ENCODE measurements at places on chromosomes 5 and 9.

DNA sequence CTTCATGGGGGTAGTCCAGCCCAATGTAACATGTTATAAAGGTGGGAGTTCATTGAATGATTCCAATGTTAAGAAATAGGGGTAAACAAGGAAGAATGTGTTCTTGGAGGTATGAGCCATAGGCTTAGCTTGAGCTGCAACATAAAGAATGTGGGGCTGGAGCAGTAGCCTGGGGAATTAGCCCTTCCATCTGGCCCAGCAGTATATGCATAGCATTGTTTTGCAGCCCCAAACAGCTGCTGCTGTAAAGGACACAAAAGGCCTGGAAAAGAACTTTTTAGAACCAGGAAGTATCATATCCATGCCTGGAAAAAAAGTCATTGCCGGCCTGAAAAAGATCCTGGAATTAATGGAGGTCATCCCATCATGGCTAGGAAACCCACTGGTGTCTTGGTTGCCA lies 55.8 kb upstream of the SMARCA2 start:
- no peak for DNase-seq

DNA sequence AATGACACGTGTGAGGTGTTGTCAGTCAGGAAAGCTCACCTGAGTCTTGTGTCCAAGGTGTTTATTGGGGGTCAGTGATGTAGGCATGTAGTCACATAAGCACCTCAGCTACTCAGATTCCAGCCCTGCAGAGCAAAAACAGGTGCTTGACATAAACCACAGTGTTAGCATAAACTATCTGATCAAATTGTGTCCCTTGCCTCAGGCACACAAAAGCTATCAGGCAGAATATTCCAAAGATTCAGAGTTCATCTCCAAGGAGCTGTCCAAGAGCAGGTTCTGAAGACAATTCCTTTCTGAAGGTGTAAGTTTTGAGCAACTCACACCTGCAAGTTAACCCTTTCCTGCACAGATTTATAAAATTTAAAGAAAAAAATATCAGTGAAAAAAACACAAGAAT lies 102.2 kb upstream of the ITGA1 start:
- no peak for DNase-seq

DNA sequence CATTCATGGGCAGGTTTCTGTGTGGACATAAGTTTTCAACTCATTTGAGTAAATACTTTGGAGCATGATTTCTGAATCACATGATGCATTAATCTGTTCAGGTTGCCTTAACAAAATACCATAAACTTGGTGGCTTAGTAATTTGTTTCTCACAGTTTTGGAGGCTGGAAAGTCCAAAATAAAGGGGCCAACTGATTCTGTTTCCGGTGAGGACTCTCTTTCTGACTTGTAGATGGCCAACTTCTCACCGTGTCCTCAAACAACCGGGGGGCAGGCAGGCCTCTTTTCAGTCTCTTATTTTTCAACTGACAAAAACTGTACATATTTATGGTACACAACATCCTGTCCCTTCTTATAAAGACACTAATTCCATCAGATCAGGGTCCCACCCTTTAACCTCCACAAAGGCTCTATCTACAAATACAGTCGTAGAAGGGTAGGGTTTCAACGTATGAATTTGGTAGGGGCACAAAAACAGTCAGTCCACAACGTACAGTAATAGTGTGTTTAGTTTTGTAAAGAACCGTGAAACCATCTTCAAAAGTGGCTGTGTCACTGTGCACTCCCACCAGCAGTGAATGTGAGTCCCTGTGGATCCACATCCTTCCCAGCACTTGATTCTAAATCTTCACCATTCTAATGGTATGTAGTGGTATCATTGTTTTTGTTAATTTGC lies 37.2 kb downstream of the MLLT3 start:
- no peak for DNase-seq

GRCh38 chr5:54895816-54896341 lies 89.5 kb downstream of the ESM1 start:
- DNase-seq = no peak

DNA sequence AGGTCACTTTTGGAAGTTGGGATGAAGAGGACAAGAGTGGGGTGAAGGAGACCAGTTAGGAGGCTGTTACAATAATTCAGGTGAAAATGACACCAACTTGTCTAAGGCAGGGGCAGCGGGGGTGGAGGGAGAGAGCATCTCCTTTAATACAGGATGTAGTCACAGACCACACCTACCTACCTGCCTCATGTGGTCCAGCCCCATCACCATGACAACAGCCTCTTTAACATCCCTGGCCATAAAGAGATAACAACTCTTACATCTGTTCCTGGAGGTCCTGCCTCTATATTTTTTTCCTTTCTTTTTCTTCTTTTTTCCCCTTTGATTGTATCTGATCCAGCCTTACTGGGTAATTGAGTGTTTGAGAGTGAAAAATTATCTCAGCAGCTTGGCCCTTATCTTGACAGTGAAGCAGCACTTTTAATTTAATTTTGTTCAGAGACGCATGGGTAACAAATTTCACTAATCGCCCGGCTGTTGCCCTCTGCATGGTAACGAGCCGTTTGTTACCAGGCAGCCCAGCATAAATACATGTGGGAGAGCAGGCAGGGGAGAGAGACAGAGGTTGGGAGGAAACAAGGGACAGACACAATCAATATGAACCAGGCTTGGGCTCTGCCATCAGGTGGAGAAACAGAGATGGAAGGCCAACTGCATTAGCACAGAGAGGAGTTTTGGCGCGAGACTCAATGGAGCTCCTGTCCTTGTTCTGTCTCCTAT lies 338.1 kb downstream of the ASTN2 start:
- no peak for DNase-seq

DNA sequence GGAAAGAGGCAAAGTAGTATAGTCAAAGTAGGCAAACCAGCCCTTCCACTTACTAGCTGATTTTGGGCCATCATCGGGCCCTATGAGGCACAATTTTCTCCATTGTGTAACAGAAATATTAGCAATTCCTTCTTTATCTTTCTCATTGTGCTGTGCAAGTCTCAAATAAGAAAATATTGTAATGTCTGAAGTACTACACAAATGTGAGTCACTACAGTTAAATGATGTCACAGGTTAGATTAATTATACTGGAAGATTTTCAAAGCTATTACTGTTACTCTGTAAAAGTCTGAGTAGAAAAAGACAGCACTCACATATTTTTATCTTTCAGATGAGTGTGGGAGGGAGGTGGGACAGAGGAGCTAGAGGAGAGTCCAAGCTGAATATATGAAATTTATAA lies 12.4 kb upstream of the TMC1 start:
- no peak for DNase-seq

- no peak for DNase-seq
Observed at GRCh38 chr5:130102960-130103359, 198.7 kb downstream of the CHSY3 start.

DNA sequence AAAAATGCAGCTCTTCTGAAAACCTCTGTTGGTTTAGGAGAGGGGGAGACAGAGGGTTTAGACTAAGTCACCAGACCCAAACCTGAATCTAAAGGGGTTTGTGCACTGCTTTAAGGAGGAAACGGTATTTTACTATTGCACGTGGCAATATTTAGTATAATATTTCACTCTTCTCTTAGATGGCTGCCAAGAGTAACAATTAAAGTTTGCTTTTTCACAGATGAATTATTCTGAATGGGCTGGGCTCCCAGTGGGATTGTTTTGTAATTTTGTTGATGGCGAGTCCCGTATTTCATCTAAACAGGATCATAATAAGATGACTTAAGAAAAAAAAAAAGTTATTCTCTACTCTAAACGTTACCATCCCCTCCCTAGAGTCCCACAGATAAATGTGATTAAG lies 245.4 kb downstream of the PCSK5 start:
- DNase-seq = no peak

- DNase-seq = no peak
Observed at GRCh38 chr5:141050622-141051520, at the start of gene PCDHB1. TSS of gene PCDHB1 (plus strand) at chr5:141051374. CDS start at chr5:141051471, 97 bp downstream.

GRCh38 chr9:38159599-38159998 lies 90.6 kb upstream of the SHB start:
- no peak for DNase-seq

DNA sequence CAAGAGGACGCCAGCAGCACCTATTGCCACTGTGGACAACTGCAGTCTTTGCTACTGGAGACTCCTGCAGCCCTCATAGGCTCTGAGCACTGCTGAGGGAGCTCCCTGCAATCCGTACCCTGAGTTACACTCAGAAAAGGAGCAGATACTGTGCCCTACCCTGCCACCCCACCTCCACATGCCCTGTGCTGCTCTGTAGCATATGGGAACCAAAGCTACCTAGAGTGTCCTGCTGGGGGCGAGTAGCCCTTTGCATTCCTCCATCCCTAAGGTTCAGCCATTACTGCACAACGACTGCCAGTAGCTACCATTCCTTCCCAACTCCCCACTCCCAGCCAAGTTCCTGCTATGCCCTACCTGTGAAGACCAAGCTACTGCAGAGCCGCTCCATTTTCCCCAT lies 90.2 kb upstream of the SNCAIP start:
- no peak for DNase-seq

GRCh38 chr9:114163517-114163951 lies 8.2 kb downstream of the COL27A1 start:
- DNase-seq = no peak

GRCh38 chr9:38000332-38000731 lies 68.7 kb downstream of the SHB start:
- DNase-seq = no peak

GRCh38 chr5:38641003-38641402 lies 84.6 kb upstream of the LIFR start:
- peak; percentile 6 for DNase-seq

DNA sequence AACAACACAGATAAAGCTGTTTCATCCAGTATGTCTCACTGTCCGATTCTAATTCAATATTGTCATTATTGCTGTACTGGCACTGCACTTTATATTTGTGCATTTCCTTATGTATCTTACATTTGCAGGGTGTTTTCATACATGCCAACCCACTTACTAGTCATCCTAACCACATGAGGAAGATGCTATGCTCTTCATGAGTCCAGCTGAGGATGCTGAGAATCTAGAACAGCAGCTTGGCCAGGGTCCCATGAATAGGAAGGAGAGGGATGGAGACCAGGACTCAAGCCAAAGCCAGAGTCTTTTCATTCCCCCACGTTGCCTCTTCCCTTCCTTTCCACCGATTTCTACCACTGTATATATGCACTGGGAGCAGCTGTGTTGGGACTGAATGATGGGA lies 292.8 kb upstream of the KLF4 start:
- DNase-seq = peak; percentile 69

GRCh38 chr5:96922499-96923244 lies 13.2 kb upstream of the LNPEP start:
- DNase-seq = no peak

DNA sequence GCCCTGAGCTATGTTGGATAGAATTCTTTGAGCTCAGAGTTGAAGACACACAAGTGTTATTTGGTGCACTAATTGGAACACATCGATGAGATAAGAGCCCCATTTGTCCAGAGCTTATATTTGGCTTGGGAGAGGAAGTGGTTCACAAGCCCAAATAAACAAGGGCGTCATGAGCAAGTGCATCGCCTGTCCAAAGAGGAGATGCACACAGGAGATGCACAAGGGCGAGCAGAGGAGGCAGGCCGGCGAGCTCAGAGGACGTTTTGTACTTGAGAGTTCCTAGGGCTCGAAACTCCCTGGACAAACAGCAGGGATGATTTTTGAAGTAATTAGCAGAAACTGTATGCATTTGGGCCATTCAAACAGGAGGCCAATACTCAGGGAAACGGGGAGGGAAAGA lies 212.8 kb upstream of the IRX1 start:
- DNase-seq = no peak

- peak; percentile 41 for DNase-seq
Observed at GRCh38 chr9:20640331-20641187, 18.3 kb upstream of the MLLT3 start.

- DNase-seq = no peak
Observed at GRCh38 chr5:43563321-43563720, 6.4 kb upstream of the PAIP1 start.

DNA sequence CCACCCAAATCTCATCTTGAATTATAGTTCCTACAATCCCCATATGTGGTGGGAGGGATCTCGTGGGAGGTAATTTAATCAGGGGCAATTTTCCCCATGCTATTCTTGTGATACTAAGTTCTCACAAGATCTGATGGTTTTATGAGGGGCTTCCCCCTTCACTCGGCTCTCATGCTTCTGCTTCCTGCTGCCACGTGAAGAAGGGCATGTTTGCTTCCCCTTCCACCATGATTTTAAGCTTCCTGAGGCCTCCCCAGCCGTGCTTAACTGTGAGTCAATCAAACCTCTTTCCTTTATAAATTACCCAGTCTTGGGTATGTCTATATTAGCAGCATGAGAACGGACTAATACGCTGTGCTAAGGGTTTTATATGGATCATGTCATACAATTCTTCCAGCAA lies 72.3 kb downstream of the TLE4 start:
- no peak for DNase-seq

GRCh38 chr5:171391996-171392577 lies 4.4 kb downstream of the NPM1 start:
- no peak for DNase-seq

DNA sequence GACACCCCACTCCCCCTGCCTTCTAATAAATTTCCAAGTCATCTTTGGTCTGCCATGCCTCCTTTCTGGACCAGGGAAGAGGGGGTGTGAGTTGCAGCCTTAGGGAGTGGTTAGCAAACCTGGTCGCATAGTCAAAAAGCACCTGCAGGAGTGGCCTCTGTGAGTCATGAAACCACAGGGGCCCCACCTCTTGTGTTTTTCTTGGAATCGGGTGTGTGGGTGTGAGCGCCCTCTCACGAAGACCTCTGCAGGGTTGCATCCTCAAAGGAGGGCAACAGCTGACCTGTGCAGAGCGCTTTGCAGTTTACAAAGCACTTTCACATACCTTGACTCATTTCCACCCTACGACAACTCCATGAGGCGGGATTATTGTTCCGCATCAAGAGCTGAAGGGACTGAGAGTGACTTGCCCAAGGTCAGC lies 36.8 kb upstream of the TEX48 start:
- DNase-seq = no peak

GRCh38 chr9:123353041-123353440 lies 3.0 kb upstream of the CRB2 start:
- no peak for DNase-seq

- no peak for DNase-seq
Observed at GRCh38 chr5:82339792-82340191, 61.6 kb upstream of the RPS23 start.

DNA sequence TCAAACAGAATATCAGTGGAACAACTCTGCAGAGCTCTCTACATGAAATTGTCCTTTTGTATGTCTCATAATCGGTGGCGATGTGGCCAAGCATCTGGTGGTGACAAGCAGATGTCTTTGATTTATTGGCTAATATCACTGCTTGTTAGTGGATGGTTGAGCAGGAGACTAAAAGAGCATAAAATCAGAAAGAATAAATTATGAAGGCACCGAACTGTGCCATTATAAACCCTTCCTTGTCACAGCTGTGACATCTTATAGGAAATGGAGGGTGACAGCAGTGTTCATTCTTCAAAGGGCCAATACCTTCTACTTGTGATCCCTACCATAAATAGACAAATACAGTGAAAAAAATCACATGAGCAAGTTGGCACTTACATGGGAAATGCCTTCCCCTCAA lies 1404.3 kb downstream of the MAT2B start:
- no peak for DNase-seq

GRCh38 chr5:157050050-157050449 lies 8.9 kb downstream of the HAVCR1 start:
- DNase-seq = no peak

Data from skeletal muscle cell (primary cell).